ENCODE measurements at places on chromosomes 6 and 20. TPM values are rescaled to one million over a fixed set of nuclear protein-coding genes. Genes with fewer than 3 reads are reported as not detected.

HLA-DPB1 gene
- 10.9 TPM for total RNA-seq

RIPOR2 gene
- 0.97 TPM for total RNA-seq

LAMP5 gene
- total RNA-seq: not detected

RFX6 gene
- not detected for total RNA-seq

TNNC2 gene
- total RNA-seq: not detected

FUCA2 gene
- 30.2 TPM for total RNA-seq

PHF3 gene
- 60.0 TPM for total RNA-seq

LY6G5B gene
- total RNA-seq: 8.4 TPM

GSTA2 gene
- not detected for total RNA-seq

DZANK1 gene
- total RNA-seq: 1.1 TPM

ERVFRD-1 gene
- total RNA-seq: not detected

F13A1 gene
- 0.12 TPM for total RNA-seq

WFDC12 gene
- not detected for total RNA-seq

PRKN gene
- 6.3 TPM for total RNA-seq

SLC22A1 gene
- 0.12 TPM for total RNA-seq

HRH3 gene
- total RNA-seq: not detected

BHLHE23 gene
- total RNA-seq: not detected

SMIM28 gene
- total RNA-seq: not detected

RBPJL gene
- not detected for total RNA-seq

TJAP1 gene
- 18.8 TPM for total RNA-seq

TFAP2A gene
- 9.7 TPM for total RNA-seq

TP53INP2 gene
- total RNA-seq: 6.2 TPM

ARFGAP1 gene
- 115 TPM for total RNA-seq

SYTL3 gene
- 1.3 TPM for total RNA-seq

CFAP61 gene
- 0.12 TPM for total RNA-seq

MRAP2 gene
- total RNA-seq: 0.32 TPM

GCLC gene
- 13.0 TPM for total RNA-seq

PFDN6 gene
- 11.7 TPM for total RNA-seq

DEFB132 gene
- total RNA-seq: not detected

FAM184A gene
- 0.36 TPM for total RNA-seq
